ENCODE measurements at places on chromosomes 12 and 14.

DNA sequence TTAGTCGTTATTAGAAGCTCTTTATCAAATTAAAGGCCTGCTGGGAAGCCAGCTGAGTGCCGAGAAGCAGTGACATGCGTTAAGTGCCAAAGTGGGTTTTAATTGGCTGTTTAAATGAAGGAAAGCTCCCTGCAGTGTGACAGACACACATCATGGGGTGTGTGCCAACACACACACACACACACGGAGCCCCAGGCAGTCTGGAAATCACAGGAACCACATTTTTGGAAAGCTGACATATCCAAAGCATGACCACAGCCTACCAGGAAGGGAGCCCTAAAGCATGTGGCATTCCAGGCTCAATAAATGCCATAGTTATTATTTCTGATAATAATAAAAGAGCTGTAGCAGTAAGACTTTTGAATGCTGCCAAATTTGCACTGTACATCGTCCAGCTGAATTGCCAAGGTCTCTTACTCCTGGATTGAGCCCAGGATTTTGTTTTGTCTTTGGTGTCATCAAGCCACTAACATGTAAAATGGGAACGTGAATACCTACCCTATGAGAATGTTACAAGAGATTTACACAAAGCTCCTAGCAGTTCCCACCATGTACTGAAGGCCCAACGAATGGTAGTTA is 135.1 kb downstream of the TMEM30B start:
- DNase-seq: peak; percentile 69

DNA sequence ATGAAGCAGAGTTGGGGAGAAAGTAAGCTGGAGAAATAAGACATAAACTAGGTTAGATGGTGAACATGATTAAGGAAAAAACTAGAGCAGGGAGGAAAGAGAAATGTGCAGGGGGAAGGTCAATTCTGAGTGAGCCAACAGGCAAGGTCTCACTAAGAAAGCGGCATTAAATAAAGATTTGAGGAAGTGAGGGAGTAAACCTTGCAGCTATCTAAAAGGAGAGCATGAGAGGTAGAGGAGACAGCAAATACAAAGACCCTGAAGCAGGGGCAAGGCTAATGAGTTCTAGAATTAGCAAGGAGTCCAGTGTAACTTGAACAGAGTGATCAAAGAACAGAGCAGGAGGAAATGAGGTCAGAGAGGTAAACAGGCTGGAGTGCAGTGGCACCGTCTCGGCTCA is 4.4 kb upstream of the SOCS2 start:
- DNase-seq: no peak

GRCh38 chr14:34930591-34931091 is 52.2 kb upstream of the SRP54 start:
- DNase-seq: no peak

DNA sequence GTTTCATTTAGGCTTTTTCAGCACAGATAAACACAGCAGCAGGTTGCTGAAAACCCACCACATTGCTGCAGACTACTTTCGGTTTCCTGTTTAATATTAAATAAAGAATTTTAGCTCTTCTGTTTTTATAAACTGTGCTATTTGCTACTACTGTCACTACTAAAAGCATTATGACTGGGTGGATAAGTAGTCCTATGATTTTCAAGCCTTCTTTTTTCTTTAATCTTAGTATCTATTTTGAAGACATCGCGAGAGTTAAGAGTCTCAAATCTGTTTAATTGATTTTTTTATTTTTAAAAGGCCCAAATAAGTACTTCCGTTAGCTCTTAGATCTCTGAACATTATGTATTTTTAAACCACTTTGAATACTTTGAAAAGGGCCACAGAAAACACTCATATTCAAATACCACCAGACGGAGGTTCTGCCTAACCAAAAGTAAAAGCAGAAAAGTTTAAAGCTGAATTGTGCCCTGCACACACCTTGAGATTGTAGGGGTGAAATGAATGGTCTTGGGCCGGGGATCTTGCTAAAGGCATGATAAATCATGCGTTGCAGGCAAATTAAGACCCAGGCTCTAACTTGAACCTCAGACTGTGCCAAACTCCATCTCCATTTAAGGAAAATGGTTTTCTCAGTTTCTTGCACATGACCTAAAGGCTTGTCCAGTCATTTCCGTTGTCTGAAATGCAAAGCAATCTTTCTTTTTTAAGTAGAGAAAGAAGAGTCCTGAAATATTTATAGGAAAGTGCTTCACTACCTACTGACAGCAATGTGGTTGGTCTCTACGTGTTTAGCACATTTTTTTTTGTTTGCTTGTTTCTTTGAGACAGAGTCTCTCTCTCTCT is 13.6 kb upstream of the FOXN3 start:
- peak; percentile 85 for DNase-seq

DNA sequence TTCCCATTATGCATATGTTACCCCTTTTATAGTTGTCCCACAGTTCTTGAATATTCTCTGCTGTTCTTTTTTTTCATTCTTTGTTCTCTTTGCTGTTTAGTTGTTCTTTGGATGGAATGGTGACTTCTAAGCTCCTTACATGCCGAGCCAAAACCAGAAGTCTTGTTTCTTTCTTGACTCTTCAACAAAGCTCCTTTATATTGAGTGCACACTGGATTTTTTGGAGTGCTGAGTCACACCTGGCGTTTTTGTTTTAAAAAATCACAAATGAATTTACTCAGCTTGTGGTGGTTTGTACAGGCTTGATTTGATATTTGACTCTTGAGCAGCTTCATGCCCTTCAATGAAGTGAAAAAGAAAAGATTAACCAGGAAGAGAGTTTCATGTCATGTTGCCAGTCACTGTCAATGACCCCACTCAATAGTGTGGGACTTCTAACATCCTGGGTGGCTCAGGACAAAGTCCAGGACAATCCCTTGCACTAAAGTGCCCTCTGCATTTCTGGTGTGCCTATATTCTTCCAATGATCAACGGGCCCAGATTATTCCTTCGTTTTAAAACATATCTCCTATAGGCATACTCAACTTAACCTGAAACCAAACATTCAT is 112.4 kb upstream of the SLC38A4 start:
- no peak for DNase-seq

DNA sequence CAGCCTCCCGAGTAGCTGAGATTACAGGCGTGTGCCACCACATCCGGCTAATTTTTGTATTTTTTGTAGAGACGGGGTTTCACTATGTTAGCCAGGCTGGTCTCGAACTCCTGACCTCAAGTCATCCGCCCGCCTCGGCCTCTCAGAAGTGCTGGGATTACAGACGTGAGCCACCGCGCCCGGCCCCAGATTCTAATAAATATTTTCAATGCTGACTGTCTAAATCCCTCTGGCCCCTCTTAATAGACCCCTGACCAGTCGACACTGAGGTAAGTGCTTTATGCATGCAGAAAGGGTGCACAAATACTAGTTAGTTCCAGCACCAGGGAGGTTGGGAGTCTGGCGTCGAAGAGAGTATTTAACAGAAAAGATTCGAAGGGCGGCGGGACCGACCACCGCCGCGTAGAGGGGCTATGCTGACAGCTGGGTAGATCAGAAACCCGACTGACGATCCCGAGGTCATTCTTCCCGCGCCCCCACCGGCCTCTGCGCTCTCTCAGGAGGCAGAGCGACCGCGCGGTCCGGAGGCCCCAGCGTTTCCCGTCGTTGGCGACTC is 1.1 kb upstream of the SPATS2 start:
- no peak for DNase-seq

GRCh38 chr14:101369916-101370592 is 191.2 kb upstream of the DIO3 start:
- DNase-seq: no peak

DNA sequence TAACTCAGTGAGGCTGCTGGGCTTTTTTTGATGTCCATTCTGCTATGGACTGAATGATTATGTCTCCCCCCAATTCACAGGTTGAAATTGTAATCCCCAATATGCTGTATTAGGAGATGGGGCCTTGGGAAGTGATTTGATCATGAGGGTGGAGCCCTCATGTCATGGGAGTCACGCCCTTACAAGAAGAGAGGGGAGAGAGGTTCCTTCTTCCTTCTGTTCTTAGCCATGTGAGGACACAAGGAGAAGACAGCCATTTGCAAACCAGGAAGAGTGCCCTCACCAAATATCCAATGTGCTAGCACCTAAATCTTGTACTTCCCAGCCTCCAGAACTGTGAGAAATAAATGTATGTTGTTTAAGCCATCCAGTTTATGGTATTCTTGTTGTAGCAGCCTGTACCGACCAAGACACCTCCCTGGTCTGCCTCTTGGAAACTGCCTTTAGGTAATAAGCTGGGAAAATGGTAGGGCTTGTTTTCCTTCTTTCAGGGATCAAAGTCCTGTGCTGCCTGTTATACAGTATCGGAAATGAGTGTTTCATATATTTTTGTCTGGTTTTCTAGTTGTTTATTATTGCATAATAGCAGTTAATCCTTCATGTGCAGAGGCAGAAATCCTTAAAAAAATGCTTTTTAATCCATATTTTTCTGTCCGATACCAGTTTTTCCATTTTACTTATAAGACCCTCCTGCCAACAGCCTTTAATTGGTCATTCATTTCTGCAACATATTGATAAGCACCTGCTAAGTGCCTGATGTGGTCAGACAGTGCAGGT is 16.3 kb downstream of the BORCS5 start:
- no peak for DNase-seq

- peak; percentile 66 for DNase-seq
Observed at GRCh38 chr12:52181746-52182145, 10.1 kb downstream of the KRT80 start.

DNA sequence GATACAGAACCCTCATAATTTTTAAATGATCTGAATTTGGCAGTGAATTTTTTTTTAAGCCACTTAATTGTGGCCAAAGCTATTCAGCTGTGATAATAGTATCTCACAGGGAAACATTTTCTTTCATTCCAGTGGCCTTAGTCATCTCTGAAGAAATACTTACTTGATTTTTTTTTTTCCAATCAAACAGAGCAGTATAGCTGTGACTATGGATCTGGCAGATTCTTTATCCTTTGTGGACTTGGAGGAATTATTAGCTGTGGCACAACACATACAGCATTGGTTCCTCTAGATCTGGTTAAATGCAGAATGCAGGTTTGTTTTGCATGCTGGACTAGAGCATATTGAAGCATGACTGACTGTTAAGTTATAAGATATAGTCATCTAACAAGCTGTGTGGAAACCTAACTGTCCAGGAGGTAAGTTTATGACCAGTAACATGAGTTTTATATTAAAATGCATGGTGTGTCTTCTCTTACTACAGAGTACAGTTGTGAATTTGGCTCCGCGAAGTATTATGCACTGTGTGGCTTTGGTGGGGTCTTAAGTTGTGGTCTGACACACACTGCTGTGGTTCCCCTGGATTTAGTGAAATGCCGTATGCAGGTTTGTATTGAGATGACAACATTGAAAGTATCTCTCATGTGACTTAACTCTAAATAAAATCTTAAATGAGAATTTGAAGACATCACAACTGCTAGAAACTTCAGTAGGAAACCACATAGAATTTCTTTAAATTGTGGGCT is 1.9 kb downstream of the SLC25A3 start:
- peak; percentile 76 for DNase-seq

DNA sequence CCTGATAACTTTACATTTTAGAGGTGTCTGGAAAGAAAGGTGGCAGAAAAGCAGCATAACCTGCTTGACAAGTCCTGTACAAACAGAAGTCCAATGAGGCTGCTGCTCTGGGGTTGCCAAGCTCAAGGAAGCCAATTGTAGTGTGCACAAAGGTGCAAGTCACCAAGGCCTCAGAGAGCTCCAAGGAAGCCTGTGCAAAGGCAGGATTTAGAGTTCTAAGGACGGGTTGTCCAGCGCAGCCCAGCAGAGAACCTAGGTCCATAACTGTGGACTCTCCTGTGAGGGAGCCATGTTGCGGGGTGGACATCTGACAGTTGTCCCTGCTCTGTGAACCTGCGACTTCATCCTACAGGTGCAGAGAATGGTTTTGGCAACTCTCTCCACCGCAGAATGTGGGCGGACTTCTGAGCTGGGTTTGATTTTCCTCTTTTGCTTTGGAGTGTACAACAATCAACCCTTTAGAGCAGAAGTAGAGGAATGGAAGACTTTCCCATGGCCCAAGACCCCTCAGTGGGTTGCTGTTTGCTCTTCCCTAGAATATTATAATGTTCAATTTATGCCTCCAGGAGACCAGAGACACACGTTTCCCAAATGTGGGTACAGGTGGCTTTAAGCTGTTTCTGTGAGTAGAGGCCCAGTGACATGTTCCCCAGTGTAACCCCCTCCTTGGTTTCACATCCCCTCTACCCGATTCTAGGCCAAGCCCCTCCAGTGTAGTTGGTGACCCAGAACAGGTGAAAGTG is 81.0 kb downstream of the ETV6 start:
- no peak for DNase-seq

DNA sequence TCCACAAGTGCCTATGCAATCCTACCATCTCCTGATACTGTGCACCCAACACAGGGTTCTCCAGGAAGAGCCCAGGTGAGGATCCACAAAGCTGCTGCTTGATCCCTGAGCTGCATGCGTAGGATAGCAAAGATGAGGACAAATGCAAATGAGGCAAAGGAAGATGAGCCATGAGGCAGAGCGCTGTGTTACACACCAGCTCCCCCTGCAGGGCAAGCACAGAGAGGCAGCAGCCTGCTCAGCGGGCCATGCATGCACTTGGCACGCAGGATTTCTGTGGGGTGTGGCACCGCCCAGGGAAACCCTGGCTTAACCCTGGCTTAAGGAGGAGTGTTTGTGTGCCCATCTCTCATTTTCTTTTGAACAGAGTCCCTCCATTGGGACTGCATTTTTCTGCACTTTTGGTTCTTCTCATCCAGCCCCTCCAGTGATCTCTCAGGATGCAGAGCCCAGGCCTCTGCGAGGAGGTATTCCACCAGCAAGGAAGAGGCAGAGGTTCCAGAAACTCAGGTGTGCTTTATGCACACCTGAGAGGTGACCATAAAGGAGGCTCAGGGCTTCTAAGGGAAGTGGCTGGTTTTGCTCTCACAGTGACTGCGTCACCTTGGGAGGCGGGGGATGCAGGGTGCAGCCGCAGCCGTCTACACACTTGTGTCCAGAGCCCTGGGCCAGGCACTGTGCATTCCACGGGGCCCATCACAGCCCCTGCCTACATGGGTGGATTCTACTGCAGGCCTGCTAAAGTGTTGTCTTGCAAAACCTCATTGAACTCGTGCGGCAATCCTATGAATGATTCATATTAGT is 973.3 kb upstream of the TMEM132C start:
- peak; percentile 88 for DNase-seq

GRCh38 chr14:37021390-37021789 is 151.0 kb downstream of the SLC25A21 start:
- no peak for DNase-seq

DNA sequence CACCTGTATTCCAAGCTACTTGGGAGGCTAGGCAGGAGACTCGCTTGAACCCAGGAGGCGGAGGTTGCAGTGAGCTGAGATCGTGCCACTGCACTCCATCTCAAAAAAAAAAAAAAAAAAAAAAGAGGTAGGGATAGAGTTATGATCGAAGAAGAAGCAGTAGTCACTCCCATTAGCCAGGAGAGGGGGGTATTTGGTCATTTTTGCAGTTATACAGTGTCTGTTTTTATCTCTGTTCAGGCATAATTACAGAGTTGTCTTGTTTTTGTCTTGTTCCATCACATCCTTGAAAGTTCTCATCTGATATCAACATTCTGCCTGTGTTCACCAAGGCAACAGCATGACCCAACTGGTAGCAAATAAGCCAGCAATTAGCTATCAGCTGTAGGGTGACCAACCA is 98.5 kb upstream of the TMPO start:
- DNase-seq: peak; percentile 79

GRCh38 chr12:86367137-86367536 is 110.9 kb upstream of the MGAT4C start:
- DNase-seq: no peak

- DNase-seq: no peak
Observed at GRCh38 chr14:95811813-95812212, 64.8 kb upstream of the TUNAR start.

Data from cardiac fibroblast (primary cell).